ENCODE measurements at places on chromosomes 1 and 21.
A peak's percentile ranks its signal among the peaks of the same experiment; 100 is the strongest.

- DNase-seq: no peak
Measured at GRCh38 chr1:73862355-73862754, 335.6 kb downstream of the LRRIQ3 start.

GRCh38 chr1:184621260-184621659 is 133.4 kb downstream of the EDEM3 start:
- DNase-seq: no peak

DNA sequence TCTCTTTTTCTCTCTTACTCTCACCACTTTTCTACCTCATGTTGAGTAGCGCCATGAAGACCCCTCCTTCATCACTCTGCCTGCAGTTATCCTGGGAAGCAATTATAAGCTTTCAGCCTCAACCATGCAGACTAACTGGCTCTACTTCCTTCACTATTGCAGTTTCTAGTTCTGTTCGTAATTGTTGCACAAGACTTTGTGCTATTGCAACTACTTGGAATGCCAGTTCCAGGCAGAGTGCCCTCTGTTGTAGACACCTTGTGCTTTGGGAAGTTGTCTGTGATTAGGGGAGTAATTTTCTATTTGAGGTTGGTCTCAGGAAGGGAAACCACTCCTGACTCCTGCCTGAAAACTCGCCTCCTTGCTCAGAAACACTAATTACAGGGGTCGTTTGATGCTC is 19.4 kb downstream of the PGM1 start:
- DNase-seq: no peak

GRCh38 chr21:42468491-42469131 is 27.4 kb downstream of the RSPH1 start:
- DNase-seq: no peak

DNA sequence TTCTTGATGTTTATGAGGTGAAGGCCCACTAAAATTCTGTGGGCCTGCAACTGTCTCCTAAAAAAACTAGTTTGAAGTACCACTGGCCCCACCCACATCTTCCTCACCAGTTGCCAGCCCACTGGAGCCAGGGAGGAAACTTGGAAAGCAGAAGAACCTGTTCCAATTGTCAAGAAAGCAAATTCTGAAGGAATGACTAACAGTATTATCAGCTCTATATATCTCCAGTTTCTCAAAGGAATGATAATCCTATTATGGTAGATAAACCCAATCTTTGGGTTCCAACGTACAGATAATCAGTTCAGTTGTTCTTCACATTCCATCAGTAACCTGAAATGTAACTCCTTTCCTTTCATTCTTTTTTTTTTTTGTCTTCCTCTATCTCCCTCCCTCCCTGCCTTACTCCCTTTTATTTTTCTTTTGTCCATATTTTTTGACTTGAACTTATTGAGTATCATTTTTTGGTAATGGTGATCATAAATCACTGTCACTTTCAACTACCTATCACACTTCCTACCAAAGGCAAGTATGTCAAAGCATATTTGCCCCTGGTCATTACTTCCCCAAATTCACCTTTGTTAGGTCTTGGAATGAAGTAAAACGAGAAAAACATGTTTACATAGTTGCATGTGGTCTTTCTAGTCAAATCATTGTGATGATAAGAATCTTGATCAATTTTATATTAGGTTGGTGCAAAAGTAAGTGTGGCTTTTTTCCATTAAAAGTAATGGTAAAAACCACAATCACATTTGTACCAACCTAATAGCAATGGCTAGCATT is 943.4 kb downstream of the TTLL7 start:
- no peak for DNase-seq

GRCh38 chr1:235863699-235864093 is 3.0 kb downstream of the LYST start:
- no peak for DNase-seq

GRCh38 chr1:1239614-1240347 is 6.7 kb downstream of the C1QTNF12 start:
- no peak for DNase-seq

DNA sequence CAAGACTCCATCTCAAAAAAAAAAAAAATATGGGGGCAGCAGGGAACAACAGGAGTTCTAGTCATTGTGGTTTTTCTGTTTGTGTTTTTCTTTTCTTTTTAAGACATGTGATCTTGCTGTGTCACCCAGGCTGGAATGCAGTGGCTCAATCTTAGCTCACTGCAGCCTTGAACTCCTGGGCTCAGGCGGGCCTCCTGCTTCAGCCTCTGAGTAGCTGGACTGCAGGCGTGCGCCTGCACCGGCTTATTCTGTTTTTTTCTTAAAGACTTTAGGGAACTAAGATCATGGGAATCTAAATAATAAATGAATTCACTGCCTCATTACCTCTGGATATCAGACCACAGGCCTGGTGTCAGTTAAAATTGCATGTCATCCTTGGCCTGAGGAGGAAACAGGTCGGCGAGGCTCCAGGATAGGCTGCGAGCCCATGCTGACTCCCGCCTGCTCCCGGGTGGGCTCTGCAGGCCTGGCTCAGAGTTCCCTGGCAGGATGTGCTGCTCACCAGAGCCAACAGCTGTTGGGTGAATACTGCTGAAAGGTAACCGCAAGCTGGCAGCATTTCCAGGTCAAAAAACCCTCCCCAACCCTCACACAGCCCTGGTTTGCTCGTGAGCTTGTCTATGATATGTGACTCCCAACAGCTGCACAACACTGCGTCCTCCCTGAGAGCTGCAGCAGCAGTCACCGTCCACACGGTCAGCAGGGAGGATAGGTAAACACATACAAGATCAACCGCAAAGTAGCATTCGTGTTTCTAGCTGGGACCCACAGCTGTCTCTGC is 58.1 kb downstream of the SCCPDH start:
- no peak for DNase-seq

GRCh38 chr21:27536319-27536718 is 569.4 kb upstream of the ADAMTS5 start:
- DNase-seq: no peak

DNA sequence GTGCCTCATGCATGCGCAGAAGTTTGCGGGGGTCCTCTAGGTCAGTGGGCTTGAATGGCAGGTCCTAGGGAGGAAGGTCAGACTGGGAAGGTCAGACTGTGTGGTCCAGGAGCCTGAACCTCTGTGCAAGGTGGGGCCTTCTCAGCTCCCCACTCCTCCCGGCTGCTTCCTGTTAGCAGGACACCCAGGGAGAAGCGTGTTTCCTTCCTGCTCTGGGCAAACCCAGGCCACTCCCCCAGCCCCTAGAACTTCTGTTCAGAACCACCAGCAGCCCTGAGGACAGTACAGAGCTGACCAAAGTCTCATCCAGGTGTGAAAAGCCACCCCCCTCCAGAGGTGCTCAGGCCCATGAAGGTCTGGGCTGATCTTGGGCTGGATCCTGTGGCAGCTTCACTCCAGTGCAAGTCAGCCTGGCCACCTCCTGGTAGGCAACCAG is 29.9 kb downstream of the NAV1 start:
- no peak for DNase-seq

DNA sequence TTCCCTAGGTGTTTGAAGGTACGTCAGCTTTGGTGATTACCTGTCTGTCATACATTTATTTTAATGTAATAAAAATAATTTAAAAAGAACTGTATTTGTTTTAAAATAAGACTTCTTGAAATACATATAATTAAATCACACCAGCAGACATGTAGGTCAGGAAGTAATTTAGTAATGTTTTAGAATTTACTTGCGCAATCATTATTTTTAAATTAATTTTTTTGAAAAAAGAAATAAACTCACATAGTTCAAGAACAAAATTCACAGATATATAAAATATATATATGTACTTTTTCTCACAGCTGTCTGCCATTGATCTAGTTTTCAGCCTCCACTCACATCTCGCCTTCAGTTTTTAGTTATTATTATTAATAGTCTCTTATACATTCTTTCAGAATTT is 875.9 kb downstream of the TTLL7 start:
- DNase-seq: no peak

- DNase-seq: no peak
Measured at GRCh38 chr21:32687643-32688345, 40.0 kb downstream of the SYNJ1 start.

DNA sequence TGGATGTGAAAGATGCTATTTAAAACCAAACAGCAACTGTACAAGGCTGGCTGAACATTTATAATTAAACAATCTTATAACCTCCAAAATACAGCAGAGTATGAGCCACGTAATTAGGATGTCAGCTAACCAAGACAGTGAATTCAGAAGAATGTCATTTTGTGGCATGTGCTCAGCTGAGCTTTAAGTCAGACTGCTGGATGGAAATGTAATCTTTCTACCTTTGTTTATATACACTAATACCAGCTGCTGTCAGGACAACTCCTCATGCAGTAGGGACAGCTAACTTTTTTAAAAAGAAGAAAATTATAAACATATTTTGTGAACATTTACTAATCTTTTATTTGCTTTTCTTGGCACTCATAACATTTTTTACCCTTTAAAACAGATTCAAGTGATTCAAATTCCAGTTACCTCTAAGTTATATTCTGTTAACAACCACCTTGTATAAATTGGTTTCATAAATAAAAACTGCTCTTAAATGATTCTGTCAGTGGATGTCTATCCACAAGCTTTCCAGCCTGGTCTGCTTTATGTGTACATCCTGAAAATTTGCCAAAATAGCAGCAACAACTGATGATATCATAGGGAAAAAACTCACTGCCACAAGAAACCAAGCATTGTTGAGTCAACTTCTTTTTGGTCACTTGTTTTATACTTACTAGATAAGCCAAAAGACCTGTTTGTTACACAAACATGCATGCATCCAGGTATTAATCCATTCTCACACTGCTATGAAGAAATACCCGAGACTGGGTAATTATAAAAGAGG is 36.1 kb downstream of the DPH5 start:
- DNase-seq: no peak

DNA sequence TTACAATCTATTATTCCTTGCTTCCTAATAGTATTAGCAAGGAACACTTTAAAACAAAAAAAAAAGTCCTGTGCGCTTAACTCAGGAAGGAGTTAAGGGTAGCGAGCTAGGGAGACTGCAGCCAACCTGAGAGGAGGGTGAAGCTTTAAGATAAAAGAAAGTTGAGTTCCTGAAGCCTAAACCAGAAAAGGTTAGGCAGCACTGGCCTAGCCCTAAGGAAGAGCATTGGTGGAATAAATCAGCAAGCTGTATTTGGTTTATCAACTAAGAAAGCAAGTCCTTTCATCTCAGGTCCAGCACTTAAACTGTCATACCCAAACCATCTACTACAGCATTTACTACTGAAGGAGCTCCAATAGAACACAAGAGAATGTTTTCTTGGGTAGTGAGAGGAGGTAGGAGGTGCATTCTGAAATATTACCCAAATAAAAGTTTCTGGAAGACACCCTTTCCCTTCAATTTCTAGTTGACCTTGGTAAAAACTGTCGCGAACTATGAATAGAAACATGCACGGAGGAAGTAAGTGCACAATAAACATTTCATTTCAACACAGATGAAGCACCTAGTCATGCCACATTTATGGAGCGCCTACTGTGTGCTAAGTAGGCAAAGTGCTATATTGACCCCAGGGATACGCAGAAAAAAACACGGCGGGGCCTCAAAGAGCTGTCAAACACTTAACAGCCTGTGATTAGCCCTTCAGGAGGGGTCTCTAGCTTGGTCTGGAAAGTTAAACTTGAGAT is 1.3 kb downstream of the GLRX2 start:
- DNase-seq: peak; percentile 3

- no peak for DNase-seq
Measured at GRCh38 chr1:214550013-214550856, 1.2 kb downstream of the PTPN14 start.

GRCh38 chr1:3293563-3294080 is 160.8 kb upstream of the ARHGEF16 start:
- no peak for DNase-seq

DNA sequence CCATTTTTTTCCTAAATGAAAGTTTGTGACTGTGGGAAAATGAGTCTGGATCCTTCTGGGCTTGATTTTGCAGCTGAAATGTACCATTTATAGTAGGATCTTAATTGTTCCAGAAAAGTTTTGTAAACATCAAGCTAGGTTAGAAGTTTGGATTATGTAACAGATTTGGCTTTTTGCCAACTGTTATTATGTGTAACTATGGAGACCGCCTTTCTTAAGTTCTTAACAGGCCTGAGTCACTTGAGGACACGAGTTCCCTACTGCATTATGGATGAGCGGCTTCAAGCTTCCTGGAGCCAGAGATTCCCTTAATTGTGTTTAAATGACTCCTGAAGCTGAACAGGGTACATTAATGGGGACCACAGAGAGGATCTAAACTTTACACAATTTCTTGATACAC is 22.2 kb downstream of the SLC25A33 start:
- peak; percentile 68 for DNase-seq

- peak; percentile 75 for DNase-seq
Measured at GRCh38 chr1:15843826-15844572, 3.5 kb upstream of the SPEN start.

DNA sequence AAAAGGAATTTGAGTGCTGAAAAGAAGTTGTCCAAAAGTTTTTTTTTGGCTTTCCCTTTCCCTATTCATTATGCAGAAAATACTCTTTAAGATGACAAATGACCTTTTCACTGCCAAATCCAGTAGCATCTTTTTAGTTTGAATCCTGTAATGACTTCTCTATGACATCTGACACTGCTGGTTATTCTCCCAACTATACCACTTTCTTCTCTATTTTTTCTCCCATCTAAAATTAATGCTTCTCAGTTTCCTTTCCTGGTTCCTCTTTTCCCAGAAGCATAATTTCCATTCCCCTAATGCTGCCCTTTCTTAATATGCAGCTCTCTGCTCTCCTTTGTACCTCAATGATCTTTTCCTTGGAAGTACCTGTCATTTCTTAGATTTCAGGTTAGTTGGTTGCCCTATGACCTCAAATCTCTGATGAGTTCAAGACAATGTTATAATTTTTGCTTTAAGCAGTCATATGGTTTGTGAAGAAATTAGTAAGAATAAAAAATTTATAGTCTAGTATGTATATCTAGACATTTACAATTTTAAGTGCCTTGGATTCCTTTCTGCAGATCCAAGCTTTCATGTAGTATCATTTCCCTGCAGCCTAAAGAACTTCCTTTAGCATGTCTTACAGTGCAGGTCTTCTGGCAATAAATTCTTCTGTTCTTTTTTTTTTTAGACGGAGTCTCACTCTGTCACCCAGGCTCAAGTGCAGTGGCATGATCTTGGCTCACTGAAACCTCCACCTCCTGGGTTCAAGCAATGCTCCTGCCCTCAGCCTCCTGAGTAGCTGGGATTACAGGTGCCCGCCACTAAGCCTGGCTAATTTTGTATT is 150.8 kb downstream of the CDC42BPA start:
- no peak for DNase-seq

- no peak for DNase-seq
Measured at GRCh38 chr1:108154314-108154713, 45.8 kb downstream of the SLC25A24 start.

GRCh38 chr1:85085417-85085816 is 37.1 kb upstream of the MCOLN3 start:
- no peak for DNase-seq

GRCh38 chr1:197868751-197869489 is 33.5 kb upstream of the C1orf53 start:
- DNase-seq: peak; percentile 12

- DNase-seq: no peak
Measured at GRCh38 chr1:19076841-19077616, 120.6 kb upstream of the IFFO2 start.
